ENCODE measurements at places on chromosomes 1 and 21.

- DNase-seq: no peak
Measured at GRCh38 chr1:10915594-10915993, 96.9 kb upstream of the TARDBP start.

GRCh38 chr1:232547938-232548484 is 81.9 kb downstream of the SIPA1L2 start:
- DNase-seq: peak; percentile 23

DNA sequence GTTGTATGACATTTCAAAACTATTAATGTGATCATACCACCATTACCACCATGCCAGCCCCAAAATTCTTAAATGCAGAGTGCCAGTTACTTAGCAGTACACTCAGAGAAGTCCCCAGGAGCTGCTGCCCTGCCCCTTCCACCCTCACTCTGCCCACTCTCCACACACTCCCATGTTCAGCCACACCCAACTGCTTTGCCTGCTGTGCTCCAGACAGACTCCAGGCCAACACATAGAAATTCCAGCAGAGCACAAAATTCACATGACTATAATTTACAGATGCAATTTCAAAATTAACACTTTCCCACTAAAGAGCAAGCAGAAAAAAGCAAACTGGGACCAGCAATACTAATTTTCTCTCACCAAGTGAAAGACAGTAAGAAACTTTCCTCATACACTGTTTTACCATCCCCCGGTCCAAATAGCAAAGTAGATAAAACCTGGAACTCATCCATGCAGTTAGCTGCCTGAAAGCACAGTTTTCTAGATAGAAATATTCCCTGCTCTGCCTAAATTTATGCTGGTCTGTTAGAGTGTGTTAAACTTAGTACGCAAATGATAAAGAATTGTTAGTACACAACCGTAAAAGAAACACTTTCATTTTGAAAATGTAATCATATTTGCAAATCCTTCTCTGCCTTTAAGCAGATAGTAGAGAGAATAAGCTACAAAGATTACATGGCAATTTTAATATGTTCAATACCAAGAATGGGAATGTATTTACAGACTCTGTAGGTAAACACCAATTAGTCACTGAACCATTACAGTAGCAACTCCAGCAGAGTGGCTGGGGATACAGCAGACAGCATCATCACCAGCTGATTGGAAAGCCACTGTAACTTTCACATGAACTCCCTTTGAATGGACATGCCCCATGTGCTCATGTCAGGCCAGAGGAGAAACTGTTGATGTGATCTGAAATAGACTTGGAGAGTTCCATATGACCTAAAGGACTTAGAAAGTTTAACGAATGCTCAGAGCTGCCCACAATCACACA is 176.5 kb downstream of the VAV3 start:
- no peak for DNase-seq

- peak; percentile 16 for DNase-seq
Measured at GRCh38 chr1:88549536-88549935, 134.5 kb upstream of the PKN2 start.

- DNase-seq: no peak
Measured at GRCh38 chr1:9230869-9231533, 3.6 kb upstream of the H6PD start.

- no peak for DNase-seq
Measured at GRCh38 chr1:55060133-55060999, 21.0 kb downstream of the PCSK9 start.

- no peak for DNase-seq
Measured at GRCh38 chr1:243488459-243489157, 232.8 kb downstream of the SDCCAG8 start.

- DNase-seq: no peak
Measured at GRCh38 chr1:239587066-239587465, 200.7 kb downstream of the CHRM3 start.

GRCh38 chr1:36199934-36200741 is 24.1 kb upstream of the THRAP3 start:
- peak; percentile 64 for DNase-seq
